ENCODE measurements at places on chromosomes 5 and 9. TPM values are rescaled to one million over a fixed set of nuclear protein-coding genes. Genes with fewer than 3 reads are reported as not detected.

The GFI1B gene
- 0.32 TPM for total RNA-seq

DNA sequence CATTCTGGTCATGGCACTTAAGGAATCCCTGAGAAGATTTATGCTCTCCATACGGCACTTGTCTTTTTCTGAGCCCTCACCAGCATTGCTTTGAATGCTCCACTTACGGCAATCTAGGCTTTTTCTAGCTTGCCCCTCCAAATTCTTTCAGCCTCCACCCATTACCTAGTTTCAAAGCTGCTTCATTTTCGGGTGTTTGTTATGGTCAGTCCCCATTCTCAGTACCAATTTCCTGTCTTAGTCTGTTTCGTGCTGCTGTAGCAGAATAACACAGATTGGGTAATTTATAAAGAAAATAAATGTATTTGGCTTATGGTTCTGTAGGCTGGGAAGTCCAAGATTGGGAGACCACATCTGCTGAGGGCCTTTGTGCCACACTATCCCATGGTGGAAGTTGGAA, 42.0 kb downstream of the ARHGEF28 start:
- no peak for DNase-seq

DNA sequence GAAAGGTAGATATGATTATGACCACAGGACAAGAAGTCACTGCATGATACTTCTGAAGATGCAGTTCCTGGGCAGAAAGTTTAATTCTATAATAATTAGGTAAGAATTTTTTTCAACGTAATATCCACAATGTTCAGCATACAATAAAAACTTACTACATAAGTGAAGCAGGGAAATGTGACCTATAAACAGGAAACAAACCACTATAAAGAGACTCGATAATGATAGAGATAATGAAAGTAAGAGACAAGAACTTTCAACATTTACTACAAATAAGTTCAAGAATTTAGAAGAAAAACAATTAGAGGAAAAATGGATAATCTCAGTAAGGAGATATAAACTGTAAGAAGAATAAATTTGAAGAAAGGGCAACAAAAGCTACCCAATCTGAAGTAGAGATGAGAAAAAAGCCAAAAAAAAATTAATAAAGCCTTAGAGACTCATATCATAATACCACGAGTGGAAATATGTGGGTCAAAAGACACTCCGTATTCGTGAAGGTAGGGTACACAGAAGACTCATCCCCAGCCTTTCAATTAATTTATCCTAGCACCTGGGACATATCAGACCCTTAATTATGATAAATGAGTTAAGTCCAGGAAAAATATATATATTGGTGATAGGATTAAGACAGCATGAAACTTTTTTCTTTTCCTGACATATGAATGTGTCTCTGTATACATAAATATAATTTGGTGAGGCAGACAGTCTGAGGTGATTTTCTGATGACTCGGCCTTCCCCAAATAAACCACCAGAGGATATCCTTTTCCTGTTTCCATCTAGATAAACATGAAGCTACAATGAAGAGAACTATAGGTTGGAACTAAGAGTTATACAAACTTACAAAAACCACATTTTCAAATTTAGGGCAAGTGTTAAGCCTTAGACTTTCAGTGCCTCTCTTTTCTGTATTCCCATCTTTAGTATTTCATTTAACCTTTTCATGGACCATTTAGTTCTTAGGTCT, 120.4 kb downstream of the RAPGEF6 start:
- peak; percentile 23 for DNase-seq

DNA sequence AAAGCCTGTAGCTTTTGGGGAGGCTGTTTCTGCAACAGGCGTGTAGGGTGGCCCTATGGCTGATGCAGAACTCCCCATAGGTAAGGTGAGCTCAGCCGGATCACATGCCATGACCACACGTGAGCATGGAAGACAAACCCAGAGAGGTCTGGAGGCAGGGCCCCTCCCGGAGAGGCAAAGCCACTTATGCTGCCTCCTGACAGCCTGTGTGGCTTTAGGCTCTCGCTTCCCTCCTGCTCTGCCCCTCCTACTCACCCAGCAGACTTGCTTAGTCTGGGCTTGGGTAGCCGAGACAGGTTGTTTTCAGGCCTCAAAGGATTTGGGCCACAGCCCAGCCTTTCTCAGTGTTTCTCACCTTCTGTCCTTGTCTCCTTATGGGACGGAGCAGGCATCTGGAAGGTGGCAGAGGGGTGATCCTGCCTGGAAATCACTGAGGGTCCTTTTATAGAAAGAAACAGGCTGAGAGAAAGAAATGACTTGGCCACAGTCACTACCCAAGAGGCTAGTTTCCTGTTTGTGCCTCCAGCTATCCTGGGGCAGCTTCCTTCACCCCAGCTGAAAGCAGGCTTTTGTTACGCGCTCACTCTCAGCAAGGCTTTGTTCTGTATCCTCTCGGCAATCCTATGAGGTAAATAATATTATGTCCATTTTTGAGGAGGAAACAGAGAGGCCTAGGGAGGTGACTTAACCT, 89.9 kb downstream of the DAB2IP start:
- no peak for DNase-seq

- no peak for DNase-seq
Observed at GRCh38 chr5:76732405-76733048, 16.6 kb downstream of the F2R start.

- DNase-seq, result no peak
Observed at GRCh38 chr9:126698251-126698650, 84.5 kb downstream of the LMX1B start.

DNA sequence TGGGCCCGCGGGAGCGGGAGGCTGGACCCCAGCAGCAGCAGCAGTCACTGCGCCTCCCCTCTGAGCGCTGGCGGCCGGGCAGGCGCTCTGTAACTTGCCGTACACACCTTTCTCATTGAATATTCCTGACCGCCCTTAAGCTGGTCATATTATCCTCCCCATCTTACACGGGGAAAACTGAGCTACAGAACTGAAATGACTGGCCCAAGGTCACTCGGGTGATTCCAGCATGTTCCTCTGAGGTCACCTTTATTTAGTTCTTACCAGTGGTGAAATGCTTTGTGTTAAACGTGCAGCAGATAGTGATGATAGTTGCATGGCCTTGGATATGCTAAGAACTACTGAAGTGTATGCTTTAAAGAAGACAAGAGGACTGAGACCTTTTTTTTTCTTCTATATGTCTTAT, 607 bp downstream of the UQCRQ start:
- no peak for DNase-seq

DNA sequence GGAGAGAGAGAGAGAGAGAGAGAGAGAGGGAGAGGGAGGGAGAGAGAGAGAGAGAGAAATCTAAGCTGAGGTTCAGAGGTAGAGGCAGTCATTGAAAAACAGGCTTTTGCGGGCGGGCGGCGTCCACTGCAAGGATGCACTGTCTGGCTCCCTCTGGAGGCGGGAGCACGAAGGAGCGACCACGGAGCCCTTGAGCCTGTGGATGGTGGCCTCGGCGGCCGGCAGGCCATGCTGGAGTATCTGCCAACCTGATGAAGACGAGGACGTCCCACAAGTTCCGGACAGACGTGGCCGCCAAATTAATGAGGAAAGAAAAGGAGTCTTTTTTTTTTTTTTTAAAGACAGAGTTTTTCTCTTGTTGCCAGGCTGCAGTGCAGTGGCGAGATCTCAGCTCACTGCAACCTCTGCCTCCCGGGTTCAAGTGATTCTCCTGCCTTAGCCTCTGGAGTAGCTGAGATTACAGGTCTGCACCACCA, 2.2 kb upstream of the CCDC125 start:
- DNase-seq, result peak; percentile 80
